ENCODE measurements at places on chromosomes 11 and 22. TPM values are rescaled to one million over a fixed set of nuclear protein-coding genes. Genes with fewer than 3 reads are reported as not detected.

The CFAP300 gene
- 9.0 TPM for total RNA-seq

The VPREB1 gene
- total RNA-seq, result not detected

DNA sequence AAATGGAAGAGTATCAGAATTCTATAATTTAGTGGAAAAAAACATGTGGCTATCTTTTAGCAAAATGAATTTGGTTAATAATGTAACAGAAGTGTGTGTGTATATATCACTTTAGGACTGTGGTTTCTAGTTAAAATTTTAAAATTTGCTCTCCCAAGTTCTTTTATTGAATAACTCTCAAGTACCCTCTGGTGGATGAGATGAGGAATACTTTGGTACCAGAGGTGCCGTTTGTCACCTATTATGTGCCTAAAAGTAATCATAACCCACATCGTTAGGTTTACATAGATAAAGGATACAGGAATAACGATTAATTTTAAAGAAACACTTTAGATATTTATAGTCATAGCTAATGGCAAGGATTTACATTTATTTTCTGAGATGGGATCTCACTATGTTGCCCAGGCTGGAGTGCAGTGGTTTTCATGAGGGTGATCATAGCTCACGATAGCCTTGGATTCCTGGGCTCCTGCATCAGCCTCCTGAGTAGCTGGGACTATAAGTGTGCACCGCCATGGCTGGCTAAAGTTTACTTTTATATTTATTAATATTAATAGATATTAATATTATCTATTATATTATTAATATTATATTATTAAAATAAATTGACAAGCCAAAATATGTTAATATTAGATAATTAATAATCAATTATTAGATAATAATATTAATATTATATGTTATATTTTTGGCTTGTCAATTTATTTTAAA, 66.7 kb upstream of the CAPRIN1 start:
- DNase-seq, result no peak

GRCh38 chr11:75766443-75767227, 1.9 kb upstream of the DGAT2 start:
- no peak for DNase-seq

DNA sequence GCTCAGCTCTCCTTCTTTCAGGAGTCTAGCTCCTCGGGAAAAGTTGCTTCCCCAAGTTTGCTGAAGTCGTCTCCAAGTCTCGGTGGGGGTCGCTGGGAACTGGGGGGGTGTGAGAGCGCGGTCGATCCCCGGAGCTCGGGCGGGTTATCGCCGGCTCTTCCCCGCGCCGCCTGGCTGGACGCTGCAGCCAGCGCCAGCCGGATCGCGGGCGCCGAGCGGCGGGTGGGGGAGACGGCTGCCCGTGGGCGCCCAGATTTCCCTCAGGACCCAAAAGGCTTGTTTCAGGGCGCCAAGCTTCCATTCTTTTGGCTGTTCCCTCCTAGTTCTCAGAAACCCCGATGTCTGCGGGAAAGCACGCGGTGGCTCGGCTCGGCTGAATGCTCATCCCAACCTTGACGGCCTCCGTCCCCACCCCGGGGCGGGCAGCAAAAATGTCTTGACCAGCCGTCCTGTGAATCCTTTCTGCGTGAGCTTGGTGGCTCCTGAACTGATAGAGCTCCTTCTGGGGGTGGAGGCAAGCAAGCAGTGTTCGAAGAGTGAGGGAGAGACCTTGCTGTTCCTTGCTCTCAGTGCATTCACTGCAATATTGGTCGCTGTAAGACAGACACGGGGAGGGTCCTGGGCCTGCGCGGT, 1.7 kb downstream of the ZBTB16 start:
- DNase-seq, result no peak

DNA sequence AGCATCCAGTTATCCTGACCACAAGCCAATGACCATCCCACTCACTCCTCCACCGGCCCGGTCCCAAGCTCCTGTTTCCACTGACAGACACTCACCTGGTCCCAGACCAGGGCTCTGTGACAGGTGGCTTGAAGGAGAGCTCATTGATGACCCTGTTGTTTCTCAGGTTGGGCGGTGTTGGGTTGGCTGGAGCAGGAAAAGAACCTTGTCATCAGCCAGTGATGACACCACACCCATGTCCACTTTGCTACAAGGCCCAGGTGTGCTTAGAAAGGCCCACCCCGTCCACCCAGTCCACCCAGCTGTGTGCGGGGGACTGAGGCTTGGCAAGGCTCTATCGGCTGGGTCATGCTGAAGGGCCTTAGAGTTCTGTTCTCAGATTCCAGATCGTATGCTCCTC, 42.9 kb downstream of the GAB4 start:
- DNase-seq, result no peak

Data from NCI-H460 (cell line).